ENCODE measurements at places on chromosomes 5 and 9. TPM values are rescaled to one million over a fixed set of nuclear protein-coding genes. Genes with fewer than 3 reads are reported as not detected.

- DNase-seq = no peak
Measured at GRCh38 chr5:41277476-41278245, 64.3 kb upstream of the C6 start.

SLC25A2 gene
- total RNA-seq = 0.14 TPM

DNA sequence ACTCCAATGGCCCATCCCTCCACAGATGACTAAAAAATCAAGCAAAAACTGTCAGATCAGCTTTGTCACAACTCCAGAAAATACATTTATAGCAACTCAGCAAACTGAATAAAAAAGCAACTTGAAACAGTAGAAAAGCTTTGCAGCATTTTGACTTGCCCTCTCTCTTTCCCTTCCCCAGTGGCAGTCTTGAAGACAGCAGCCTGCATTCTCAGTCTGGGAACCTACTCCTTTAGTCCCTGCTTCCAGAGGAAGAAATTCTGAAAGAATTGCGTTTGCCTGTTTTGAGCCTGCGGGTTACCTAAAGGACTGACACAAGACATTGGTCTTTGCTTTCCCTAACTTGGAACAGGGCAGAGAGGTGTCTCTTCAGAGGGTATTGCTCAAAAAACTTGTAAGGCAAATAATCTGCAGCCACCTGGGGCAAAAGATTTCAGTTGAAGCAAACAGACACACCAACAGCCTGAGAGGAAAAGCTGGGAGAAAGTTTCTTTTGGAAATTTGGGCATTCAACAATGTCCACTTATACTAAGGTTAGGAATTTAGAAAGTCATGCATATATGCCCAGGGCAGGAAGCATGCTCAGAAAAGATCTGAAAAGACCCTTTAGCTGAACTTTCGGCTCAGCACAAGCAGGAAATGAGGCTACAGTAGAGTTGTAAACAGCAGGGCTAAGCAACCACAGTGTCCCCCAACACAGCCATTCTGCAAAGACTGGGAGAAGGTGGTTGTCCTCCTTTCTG is 15.2 kb upstream of the SLC35D2 start:
- no peak for DNase-seq

DNA sequence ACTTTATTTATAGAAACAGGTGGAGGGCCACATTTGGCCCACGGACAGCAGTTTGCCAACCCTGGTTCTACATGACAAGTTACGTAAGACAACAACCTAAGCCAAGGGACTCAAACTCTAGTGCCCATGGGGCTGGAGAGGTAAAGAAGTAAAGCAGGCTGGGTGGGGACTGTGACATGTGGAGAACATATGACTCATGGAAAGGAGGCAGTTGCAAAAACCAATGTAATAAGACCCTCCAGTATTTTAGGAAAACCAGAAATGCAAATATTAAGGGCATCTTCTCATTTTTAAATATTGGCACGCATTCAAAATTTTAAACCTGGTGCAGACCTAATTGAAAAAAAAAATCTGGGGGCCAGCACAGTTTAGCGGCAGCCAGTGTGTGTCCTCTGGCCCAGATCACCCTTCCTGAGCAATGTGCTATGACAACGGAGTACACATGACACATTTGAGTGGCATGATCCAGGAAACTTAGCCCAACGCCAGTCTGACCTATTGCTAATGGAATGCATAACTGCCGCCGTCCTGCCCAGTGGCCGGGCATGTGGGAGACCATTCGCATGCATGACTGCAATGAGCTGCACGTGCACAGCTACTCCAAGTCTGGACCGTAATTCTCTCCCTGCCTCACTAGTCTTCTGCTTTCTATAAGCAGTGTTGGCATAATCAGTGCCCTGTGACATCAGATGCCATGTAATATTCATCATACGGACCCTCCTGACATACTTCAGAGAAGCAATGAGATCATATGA is 97.2 kb downstream of the SH3TC2 start:
- DNase-seq = no peak

IFNA21 gene
- not detected for total RNA-seq

- DNase-seq = peak; percentile 22
Measured at GRCh38 chr9:129394061-129394885, 216.2 kb upstream of the IER5L start.

PLPPR1 gene
- total RNA-seq = 2.8 TPM

DNA sequence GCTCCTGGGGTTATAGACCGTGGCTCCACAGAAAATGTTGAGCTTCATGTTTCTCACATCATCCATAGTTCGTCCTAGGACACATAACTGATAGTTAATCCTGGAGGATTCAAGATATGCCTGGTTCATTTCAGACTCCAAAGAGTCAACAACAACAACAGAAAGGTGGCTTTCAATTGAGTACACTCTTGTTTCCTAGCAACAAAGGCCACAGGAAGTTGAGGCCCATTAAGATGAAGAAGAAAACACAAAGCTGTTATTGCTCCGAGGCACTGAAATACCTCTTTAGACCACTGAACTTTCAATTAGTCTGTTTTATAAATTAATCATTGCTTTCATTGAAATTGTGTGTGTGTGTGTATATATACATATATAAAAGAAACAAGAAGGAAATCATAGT is 154.5 kb downstream of the YIPF5 start:
- no peak for DNase-seq

- no peak for DNase-seq
Measured at GRCh38 chr5:74186356-74187315, 453.9 kb downstream of the ENC1 start.

FOXD4L3 gene
- total RNA-seq = not detected

SMIM3 gene
- 3.0 TPM for total RNA-seq

- no peak for DNase-seq
Measured at GRCh38 chr9:119159386-119159785, 209.8 kb downstream of the BRINP1 start.

DNA sequence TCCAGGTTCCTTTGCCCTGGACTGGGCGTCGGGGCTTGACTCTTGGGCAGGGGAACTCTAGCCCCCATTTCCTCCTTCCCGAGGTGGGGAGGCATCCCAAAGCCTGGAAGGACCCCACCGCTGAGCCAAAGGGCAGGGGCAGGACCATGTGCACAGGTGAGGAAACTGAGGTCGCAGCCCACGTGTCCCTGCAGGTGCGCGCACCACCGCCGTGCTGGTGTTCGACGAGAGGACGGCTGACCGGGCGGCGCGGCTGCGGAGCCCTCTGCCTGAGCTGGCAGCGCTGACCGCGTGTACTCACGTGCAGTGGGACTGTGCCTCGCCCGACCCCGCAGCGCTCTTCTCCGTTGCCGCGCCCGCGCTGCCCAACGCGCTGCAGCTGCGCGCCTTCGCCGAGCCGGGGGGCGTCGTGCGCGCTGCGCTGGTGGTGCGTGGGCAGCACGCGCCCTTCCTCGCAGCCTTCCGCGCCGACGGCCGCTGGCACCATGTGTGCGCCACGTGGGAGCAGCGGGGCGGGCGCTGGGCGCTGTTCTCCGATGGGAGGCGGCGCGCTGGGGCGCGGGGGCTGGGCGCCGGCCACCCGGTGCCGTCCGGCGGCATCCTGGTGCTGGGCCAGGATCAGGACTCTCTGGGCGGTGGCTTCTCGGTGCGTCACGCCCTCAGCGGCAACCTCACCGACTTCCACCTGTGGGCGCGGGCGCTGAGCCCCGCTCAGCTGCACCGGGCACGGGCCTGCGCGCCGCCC is 2.8 kb downstream of the ADGRD2 start:
- DNase-seq = no peak

DNA sequence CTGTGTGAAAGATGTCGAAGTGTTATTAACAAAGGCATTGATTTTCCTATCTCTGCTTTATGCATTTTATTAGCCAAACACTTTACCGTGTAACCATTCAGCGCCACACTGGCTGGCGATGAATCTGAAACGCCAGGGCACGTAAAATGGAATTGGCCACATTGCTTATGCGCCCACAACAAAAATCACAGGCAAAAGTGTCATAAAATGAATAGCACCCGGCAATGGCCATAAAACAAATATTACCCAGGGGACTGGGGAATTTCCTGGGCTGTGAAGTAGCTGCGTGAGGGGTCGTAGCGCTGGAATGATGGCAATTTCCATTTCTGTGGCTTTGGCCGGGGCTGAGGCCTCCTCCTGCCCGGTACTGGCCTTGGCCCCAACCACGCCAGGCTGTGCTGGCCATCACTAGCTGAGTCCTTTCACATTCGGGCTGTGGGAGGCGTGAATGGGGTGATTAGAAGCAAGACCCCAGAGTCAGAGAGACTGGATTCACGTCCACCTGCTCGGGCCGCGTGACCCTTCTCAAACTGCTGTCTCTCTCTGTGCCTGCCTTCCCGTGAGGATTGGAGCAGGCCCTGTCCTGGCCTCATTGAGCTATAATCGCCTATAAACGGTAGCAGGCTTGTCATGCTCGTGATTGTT is 254.5 kb downstream of the PBX3 start:
- peak; percentile 47 for DNase-seq

GRCh38 chr9:29714860-29715259 is 2141.6 kb upstream of the C9orf72 start:
- no peak for DNase-seq
